NCI-H2107 (cell line): ENCODE measurements at places on chromosomes 6 and 20.

DNA sequence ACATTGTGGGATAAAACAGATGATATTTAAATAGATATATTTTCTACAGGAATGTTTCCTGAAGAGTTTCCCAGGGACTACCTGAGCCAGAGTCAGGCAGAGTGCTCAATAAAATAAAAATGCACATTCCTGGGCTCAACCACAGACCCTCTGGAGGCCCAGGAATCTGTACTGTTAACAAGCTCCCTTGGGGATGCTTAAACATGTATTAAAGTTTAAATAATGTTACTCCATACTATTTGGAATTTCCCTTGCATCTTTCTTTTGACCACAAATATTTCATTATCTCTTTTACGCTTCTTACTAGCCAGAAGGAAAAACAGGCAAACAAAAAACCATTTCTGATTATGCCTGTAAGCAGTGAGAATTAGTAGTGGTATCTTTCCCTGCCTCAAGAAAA is 42.3 kb downstream of the GPR63 start:
- no peak for DNase-seq

- DNase-seq: no peak
Measured at GRCh38 chr6:113511100-113511499, 346.0 kb upstream of the MARCKS start.

GRCh38 chr6:105746130-105746505 is 340.0 kb upstream of the PRDM1 start:
- no peak for DNase-seq

GRCh38 chr6:5499644-5500306 is 238.5 kb downstream of the FARS2 start:
- DNase-seq: no peak

GRCh38 chr6:5619249-5619648 is 357.9 kb downstream of the FARS2 start:
- DNase-seq: no peak

GRCh38 chr6:16644540-16645250 is 116.6 kb downstream of the ATXN1 start:
- no peak for DNase-seq

DNA sequence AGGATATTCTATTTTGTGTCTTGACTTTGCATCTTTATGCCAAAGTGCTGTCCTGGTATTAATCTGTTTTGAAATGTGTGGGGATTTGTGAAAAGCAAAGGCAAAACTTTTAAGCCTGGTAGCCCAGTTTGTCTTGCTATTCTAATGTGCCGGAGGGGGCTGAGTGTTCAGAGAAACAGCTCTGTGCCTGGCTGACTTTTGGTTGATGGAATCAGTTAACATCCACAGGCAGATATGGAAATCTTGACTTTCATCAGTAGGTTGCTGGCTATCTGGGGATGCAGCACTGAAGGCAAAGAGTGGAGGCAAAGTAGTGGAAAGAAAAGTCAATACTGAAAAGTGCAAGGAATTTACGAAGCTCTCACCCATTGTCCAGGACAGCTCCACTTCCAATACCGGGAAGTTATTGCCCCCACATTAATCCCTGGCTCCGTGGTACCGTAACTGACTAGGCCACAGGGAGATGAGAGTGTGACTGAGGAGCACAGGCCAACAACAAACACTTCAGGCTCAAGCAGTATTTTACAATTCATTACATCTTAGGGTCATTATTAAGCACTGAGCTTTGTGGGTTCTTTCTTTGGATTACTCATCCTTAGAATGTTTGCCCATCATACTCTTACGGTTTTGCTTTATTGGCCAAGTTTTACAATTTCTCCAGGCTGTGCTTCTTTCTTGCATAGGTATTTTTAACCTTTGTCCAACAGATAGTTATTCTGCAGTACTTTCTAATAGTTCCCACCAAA is 164.6 kb downstream of the MTFR2 start:
- DNase-seq: no peak

GRCh38 chr20:63466250-63466825 is 6.1 kb downstream of the KCNQ2 start:
- DNase-seq: no peak

GRCh38 chr6:89311853-89312531 is 3.1 kb downstream of the GABRR2 start:
- no peak for DNase-seq

GRCh38 chr20:17662333-17663039 is 19.6 kb downstream of the RRBP1 start:
- no peak for DNase-seq

DNA sequence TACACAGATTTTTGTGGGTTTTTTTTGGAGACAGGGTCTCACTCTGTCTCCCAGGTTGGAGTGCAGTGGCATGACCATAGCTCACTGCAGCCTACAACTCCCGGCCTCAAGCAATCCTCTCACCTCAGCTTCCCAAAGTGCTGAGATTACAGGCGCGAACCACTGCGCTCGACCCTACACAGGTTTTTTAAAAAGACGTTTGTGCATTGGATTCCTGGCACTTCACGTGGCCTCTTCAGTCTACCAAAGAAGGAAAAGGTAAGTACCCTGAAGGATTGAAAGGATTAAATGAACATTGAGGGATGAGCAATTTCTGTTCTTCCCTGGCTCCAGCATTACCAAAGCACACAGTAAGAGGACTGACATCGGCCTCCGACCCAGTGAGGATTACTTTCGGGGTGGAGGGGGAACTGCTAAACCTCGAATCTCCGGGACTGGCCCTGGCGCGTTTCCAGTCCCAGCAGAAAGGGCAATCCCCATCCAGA is 556 bp upstream of the YWHAB start:
- DNase-seq: no peak

DNA sequence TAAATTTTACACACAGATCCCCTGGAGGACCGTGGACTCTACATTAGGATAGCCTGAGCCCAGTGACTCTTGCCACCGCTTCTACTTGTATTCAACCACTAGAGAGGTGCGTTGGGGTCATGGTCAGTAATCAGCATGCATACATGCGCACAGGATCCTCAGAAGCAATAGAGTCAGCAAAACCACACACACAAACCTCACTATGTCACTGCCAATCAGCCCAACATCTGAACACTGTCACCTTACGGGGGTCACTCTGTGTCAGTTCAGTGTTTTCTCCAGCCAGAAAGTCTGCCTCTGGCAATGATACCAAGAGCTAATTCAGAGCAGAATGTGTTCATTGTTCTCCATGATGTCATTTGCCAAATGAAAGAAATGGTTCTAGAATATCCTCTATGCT is 225.3 kb downstream of the KHDC1L start:
- no peak for DNase-seq

DNA sequence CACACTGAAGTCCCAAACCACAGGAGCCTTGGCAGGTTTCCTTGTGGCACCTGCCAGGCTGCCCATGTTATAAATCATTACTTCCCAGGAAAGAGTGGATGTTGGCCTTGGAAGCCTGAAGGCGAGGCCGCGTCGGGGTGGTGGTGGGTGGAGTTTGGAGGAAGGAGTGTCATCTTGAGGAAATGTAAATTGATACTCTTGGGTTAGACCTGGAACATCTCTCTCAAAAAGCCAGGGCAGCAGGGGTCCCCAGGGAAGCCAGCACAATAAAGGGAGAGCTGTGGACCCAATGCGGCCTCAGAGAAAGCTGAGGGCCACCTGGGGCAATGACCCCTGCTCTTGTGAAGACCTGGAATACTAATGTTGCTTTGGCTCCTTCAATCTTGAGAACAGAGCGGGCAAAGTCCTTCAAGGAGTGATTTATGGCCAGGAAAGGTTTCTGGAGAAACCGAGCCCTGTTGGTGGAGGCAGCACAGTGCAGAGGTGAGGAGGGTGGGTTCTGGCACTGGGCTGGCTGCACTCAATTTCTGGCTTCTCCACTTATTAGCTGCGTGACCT is 26.3 kb upstream of the TRAF3IP2 start:
- no peak for DNase-seq

DNA sequence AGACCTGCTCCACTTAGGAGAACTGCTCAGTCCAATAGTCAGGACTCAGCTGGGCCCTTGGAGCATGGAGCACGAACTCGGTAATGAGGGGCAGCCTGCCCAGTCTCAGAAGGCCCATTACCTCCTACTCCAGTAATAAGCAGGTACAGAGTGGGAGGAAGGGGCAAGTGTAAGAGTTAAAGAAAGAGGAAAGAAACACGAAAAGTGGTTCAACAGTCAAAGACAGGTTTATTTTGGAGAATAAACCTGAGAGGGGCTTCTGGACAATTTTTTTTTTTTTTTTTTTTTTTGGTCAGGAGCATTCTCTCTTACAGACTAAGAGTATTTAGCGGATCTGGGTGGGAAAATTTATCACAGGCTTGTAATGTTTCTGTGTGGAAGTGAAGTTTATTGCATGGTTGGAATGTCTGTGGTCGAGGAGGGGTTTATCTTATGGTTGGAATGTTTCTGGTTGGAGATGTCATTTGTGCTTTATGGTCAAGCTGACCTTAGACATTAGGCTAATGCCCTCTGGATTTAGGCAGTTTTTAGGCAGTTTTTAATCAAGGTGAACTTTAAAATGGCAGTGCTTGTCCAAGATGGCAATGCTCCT is 340.1 kb downstream of the BCKDHB start:
- DNase-seq: no peak

- DNase-seq: no peak
Measured at GRCh38 chr6:6006428-6007365, at the start of gene NRN1. TSS of gene NRN1 (minus strand) at chr6:6006925. CDS start at chr6:6006749, 176 bp downstream.

DNA sequence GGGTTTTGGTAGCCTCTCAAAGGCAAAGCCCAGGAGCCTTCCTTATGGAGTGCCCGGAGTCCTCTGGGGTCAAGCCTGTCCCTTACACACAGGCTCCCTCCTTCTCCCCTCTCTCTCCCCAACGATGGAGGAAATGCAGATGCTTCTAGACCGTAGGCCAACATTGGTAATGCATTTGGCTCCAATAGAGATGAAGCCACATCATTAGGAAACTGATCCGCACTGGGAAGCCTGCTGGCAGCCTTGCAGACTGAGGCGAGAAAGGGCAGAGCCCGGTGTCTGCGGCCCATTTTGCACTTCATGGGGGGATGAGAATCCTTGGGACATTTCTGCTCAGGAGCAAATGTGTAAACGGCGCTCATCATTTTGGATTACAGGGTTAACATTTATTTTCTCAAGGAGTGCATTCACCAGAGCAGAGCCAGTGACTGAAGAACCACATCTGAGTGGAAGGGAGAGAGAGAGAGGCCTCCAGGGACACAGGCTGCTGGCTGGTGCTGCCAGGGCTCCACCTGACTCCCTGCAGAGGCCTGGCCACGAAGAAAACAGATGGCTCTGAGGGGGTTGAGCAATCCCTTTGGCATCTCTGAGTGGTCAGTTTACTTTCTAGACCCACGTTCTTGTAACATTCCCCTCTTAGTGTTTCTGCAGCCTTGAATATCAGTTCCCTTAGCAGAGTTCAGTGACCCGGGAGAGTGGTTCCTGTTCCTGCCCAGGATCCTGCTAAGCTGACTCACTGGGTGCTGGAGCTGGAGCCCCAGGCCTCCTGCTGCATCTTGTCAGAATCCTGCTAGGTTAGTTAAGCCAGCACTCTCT is 4.4 kb upstream of the CST3 start:
- DNase-seq: no peak
